Activated T-cell treated with anti-CD3 and anti-CD28 coated beads, Interleukin-2, amount 50 U/mL, for 72 hours (primary cell): ENCODE measurements at places on chromosomes 2 and 18. TPM values are rescaled to one million over a fixed set of nuclear protein-coding genes. Genes with fewer than 3 reads are reported as not detected.

DNA sequence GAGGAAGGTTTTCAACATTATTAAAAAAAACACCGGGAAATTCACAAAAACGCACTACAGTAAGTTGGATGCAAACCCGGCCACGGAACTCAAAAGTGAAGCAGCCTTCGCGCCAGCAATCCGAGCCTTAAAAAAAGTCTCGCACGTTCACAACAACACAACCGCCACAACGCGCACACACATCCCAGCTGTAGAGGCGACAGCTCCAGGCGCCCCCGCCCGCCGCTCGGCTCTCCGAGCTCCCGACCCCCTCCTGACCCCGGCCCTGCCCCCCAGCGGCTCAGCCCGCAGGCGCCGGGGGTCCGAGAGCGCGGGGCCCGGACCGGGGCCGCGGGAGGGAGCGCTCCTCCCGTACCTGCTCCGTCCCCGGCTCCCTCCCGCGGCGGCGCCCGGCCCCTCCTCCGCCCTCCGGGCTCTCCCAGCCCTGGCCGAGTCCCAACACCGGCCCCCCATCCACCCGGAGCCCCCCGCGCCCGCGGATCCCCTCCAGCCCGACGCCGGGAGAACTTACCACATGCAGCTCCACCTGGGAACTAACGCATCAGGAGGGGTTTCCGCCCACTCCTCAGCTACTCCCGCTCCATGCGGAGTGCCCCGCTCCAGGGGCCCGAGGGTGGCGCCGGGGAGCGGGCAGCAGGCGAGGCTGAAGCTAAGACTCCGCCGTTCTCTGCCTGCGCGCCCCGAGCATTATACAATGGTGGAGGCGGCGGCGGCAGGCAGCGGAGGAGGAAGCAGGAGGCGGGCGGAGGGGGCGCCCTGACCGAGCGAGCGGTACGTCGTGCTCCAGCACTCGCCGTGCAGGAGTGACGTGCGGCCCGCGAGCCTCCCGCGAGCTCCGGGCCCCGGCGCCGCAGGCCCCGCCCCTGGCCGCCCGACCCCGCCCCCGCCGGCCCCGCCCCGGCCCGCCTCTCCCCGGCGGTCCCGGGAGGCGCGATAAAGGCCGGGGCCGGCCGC, at the start of gene SERTAD2:
TSS of gene SERTAD2 (minus strand) at position 805 of the 954 bp plus-strand sequence. CDS start 17,042 bp downstream, outside the sequence.
- H3K4me3 ChIP-seq, result peak within 1 kb of the TSS; percentile 85
- no peaks in the 10 kb centered on the region for H3K27me3 ChIP-seq
- DNase-seq, result peak; percentile 88
- H3K4me1 ChIP-seq, result peaks cover 85% of the 10 kb centered on the region
- no peaks in the 10 kb centered on the region for H3K36me3 ChIP-seq
- peak within 1 kb of the TSS; percentile 65 for H3K27ac ChIP-seq

DNA sequence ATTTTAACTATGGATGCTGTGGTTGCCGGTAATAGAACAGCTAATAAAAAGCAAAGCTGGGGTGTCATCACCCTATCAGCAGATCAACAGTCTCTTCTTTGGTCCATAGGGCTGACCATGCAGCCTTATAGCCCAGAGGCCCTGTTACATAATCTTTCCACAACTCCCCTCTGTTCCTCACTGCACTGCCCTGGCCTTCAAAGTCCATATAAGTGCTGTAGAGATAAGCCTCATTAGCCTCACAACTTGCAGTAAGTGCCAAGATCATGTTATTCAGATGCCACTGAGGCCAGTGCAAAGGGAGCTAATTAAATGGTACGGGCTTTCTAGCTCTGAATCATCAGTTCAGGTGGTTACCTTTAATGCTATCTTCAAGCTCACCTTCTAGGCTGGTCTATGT, 89.7 kb upstream of the CXCR4 start:
- peaks cover 13% of the 10 kb centered on the region for H3K36me3 ChIP-seq
- no peak overlapping the region for H3K4me3 ChIP-seq
- H3K27me3 ChIP-seq, result no peaks in the 10 kb centered on the region
- H3K27ac ChIP-seq, result no peak overlapping the region

GRCh38 chr2:228768818-228769217, 502.3 kb downstream of the PID1 start:
- no peak overlapping the region for H3K27ac ChIP-seq
- no peaks in the 10 kb centered on the region for H3K4me1 ChIP-seq
- no peak overlapping the region for H3K4me3 ChIP-seq
- no peak for DNase-seq

DNA sequence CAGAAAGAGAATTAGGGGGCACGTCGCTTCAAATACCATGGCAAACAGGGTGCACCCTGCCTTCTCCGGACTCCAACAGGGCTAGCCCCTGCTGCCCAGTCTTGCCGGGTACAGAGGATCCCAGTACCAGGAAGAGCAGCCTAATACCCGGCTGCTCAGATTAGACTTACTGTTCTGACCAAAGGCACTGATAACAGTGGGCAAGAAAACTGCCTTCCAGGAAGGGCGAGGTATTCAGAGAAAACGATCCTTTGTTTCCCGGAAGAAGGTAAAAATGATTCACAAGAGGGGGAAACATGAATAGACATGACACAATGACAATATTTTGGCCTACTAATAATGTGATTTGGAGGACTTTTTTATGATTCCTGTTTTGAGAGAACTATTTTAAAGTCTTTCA, 99.9 kb downstream of the SS18 start:
- no peaks in the 10 kb centered on the region for H3K27me3 ChIP-seq
- no peak for DNase-seq
- H3K4me1 ChIP-seq, result no peaks in the 10 kb centered on the region
- no peak overlapping the region for H3K4me3 ChIP-seq
- no peak overlapping the region for H3K27ac ChIP-seq

GRCh38 chr2:231017231-231017598, 20.1 kb upstream of the C2orf72 start:
- DNase-seq, result no peak
- H3K4me3 ChIP-seq, result no peak overlapping the region
- H3K27me3 ChIP-seq, result peaks cover 27% of the 10 kb centered on the region
- H3K27ac ChIP-seq, result no peak overlapping the region
- H3K4me1 ChIP-seq, result no peaks in the 10 kb centered on the region

GRCh38 chr2:219086196-219086595, 25.5 kb upstream of the IHH start:
- no peak overlapping the region for H3K4me3 ChIP-seq
- peaks cover 15% of the 10 kb centered on the region for H3K4me1 ChIP-seq
- no peak overlapping the region for H3K27ac ChIP-seq
- no peak for DNase-seq
- peaks cover 1% of the 10 kb centered on the region for H3K36me3 ChIP-seq
- no peaks in the 10 kb centered on the region for H3K27me3 ChIP-seq

- no peak for DNase-seq
- peaks cover 8% of the 10 kb centered on the region for H3K27me3 ChIP-seq
- no peak overlapping the region for H3K27ac ChIP-seq
- H3K36me3 ChIP-seq, result peaks cover 10% of the 10 kb centered on the region
- H3K4me1 ChIP-seq, result peaks cover 5% of the 10 kb centered on the region
Measured at GRCh38 chr2:8953525-8953924, 50.0 kb downstream of the MBOAT2 start.

DNA sequence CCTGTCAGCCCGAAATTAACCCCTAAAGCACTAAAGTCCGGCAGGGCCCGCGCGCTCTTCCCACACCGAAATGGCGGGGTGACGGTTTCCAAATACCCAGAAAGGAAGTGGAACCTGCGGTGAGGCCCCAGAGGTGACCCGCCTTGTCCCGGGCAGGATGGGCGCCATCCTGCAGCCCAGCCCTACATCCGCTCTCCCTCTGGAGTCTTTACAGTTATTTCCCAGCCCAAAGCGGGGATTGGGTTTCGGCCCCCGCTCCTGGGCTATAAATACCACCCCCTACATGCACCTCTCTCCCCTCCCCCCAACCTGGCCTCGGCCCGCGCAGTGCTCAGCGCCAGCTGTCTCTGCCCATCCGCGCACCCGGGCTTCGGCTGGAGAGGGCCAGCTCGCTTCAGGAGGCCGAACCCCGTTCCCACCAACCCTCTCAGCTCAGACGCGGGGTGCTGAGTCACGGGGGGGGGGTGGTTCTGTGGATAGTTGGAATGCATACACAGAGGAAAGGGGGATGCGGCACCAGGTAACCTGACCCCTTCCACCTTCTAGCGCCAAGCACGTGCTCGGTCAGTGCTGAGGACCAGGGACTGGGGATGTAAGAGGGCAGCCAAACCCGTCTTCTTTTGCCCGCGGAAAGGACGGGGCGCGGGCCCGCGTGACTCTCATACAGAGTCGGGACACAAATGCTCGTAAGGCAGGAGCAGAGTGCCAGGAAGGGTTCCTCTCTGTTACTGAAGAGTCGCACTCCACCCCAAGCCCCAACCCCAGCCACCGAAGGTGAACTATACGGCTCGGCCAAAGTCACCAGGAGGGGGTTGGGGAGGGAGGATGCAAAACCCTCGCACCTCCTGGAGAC, at the start of gene TUBA4B:
TSS of gene TUBA4B (plus strand) at position 344 of the 853 bp plus-strand sequence. CDS start at position 509, 165 bp downstream.
- peaks cover 69% of the 10 kb centered on the region for H3K4me1 ChIP-seq
- peak within 1 kb of the TSS; percentile 89 for H3K27ac ChIP-seq
- H3K36me3 ChIP-seq, result peaks cover 4% of the 10 kb centered on the region
- no peaks in the 10 kb centered on the region for H3K27me3 ChIP-seq
- H3K4me3 ChIP-seq, result peak within 1 kb of the TSS; percentile 78
- DNase-seq, result peak; percentile 75

DNA sequence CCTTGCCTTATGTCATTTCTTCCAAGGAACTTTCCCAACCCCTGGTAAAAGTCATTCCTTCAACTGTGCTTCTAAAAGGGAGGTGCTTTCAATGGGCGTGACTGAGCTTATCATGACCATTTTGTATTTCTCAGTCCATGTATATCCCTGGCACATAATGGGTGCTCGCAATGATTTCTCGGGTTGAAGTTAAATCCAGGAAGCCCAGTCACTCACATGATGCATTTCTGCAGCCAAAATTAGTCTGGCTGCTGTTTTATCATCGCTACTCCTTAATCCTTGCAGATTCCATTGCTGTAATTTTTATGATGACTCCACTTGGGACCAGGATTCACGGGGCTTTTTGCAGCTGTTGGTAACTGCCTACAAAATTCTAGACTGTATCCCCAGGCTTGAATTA, 25.9 kb upstream of the RFX8 start:
- no peak overlapping the region for H3K4me3 ChIP-seq

- no peaks in the 10 kb centered on the region for H3K4me1 ChIP-seq
- no peaks in the 10 kb centered on the region for H3K36me3 ChIP-seq
- no peak overlapping the region for H3K27ac ChIP-seq
- H3K27me3 ChIP-seq, result no peaks in the 10 kb centered on the region
- no peak for DNase-seq
Measured at GRCh38 chr2:160583813-160584537, 90.4 kb upstream of the RBMS1 start.

DNA sequence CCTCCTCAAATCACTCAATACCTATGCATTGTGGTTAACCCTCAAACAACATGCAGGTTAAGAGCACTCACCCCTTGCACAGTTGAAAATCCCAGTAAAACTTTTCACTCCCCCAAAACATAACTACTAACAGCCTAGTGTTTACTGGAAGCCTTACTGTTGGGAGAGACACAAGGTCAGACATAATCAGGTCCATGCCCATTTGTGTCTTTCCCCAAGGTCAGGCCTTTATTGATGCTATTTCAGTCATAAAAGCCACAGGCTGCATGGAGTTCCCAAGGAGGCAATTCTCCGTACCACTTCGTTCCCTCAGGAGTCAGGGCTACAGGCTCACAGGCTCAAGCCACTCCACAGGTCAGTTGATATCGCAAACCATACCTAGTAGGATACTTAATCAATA, 180.2 kb downstream of the NCK2 start:
- no peak overlapping the region for H3K4me3 ChIP-seq
- H3K27me3 ChIP-seq, result no peaks in the 10 kb centered on the region
- H3K36me3 ChIP-seq, result peaks cover 6% of the 10 kb centered on the region
- H3K27ac ChIP-seq, result no peak overlapping the region
- H3K4me1 ChIP-seq, result peaks cover 57% of the 10 kb centered on the region

GRCh38 chr18:64659196-64659595, 510.3 kb upstream of the LINC00305 start:
- no peaks in the 10 kb centered on the region for H3K36me3 ChIP-seq
- no peak for DNase-seq
- no peaks in the 10 kb centered on the region for H3K27me3 ChIP-seq

DNA sequence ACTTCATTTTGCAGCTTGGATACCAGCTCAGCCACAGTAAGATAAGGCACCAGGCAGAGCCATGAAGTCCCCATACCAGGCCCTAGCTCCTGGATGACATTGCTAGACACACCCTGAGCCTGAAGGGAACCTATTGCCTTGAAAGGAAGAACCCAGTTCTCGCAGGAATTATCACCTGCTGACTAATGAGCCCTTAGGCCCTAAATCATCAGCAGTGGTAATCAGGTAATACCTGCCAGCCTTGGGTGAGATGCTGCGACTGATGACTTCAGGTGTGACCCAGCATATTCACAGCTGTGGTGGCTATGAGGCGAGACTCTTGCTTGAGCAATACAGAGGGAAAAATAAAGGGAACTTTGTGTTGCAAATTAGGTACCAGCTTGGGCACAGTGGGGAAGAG, 24.9 kb downstream of the CLK1 start:
- no peaks in the 10 kb centered on the region for H3K4me1 ChIP-seq
- H3K36me3 ChIP-seq, result peaks cover 13% of the 10 kb centered on the region
- no peak overlapping the region for H3K27ac ChIP-seq
- H3K27me3 ChIP-seq, result no peaks in the 10 kb centered on the region
- H3K4me3 ChIP-seq, result no peak overlapping the region

DNA sequence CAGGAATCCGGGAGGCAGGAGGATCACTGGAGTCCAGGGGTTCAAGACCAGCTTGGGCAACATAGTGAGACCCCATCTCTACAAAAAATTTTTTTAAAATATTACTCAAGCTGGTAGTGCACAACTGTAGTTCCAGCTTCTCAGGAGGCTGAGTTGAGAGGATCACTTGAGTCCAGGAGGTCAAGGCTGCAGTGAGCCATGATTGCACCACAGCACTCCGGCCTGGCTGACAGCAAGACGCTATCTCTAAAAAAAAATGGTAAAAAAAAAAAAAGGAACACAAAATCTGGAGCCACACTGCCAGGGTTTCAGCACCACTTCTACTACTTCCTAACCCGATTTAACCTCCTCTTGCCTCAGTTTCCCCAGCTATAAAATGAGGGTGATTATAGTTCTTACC, 57.0 kb downstream of the STEAP3 start:
- no peaks in the 10 kb centered on the region for H3K36me3 ChIP-seq
- no peaks in the 10 kb centered on the region for H3K4me1 ChIP-seq
- H3K27ac ChIP-seq, result no peak overlapping the region

The CTIF gene
- total RNA-seq, result 4.6 TPM

The IL36G gene
- not detected for total RNA-seq

The FBXO48 gene
- 3.7 TPM for total RNA-seq

The LRRC30 gene
- total RNA-seq, result not detected

The CROCC2 gene
- total RNA-seq, result not detected

The CCDC68 gene
- not detected for total RNA-seq

The ACOXL gene
- total RNA-seq, result 0.44 TPM

The CDK15 gene
- total RNA-seq, result not detected

The SH3RF3 gene
- total RNA-seq, result 1.2 TPM

The SPP2 gene
- not detected for total RNA-seq

The PSMD1 gene
- 66.8 TPM for total RNA-seq

The NEU2 gene
- total RNA-seq, result not detected
